ENCODE measurements at places on chromosomes 12 and 14.

DNA sequence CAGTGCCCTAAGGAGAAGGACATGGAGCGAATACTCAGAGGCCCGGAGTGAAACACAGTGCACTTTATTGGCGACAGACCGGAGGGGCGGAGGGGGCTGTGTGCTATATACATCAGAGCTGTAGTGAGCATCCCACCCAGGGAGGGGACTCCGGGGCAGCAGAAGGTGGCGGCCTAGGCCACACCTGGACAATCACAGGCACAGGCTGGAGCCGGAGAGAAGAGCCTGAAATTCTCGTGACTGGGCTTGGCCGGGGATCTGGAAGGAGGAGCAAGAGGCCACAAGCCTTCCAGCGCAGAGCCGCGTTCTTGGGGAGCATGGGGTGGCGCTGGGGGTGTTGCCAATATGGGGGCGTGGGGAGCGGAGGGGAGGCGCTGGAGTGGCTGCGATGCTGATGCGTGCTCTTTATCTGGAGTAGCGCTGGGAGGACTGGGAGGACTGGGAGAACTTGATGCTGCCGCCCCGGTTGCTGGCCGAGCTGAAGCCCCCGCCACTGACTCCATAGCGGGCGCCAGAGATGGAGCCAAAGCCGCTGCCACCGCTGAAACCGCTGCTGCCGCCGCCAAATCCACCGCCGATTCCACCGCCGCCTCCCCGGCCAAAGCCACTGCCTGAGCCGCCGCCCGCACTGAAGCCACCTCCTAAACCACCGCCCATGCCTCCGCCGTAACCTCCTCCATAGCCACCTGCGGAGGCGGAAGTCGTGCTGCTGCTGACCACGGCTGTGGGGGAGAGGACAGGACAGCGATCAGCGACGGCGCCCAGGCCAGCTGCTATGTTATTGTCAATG is 6.1 kb downstream of the KRT3 start:
- DNase-seq = peak; percentile 39

- peak; percentile 74 for DNase-seq
These were observed 32.8 kb downstream of the RBM19 start for GRCh38 chr12:113933201-113933786.

- DNase-seq = peak; percentile 54
These were observed 82.3 kb downstream of the PUS7L start for GRCh38 chr12:43676183-43676813.

DNA sequence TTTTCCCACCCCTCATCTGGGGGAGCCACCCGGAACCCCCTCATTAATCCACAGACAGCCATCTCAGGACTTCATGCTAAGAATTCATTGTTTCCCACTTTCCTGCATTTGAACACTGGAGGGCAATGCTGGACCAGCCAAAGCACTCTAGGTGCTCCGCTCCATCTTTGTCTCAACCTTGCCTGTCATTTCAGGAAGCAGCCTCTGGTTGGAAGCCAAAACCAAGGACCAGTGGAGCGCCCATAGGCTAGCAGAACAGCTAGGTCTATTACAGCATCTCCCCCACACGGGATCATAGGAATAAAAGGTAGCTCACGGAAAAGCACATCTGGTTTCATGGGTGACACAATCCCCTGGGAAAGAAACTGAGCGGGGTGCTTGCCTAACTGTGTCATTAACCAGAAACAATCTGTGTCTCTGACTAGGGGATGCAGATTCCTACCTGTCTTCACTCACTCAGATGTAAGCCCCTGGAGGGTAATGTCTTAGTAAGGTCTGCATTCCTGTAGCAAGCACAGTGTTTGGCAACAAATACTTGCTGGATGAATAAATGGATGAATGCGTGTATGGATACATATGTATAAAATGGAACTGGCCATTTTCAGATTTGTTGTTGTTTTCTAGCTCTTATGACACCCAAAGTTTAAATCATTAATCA is 197.0 kb downstream of the DAD1 start:
- DNase-seq = peak; percentile 87

- DNase-seq = no peak
These were observed 1.9 kb downstream of the LMO3 start for GRCh38 chr12:16603916-16604575.

All from hematopoietic multipotent progenitor cell treated with erythropoietin and hydrocortisone succinate and interleukin-3 and kit ligand, for 8 days (in vitro differentiated cells).